Activated T-cell treated with anti-CD3 and anti-CD28 coated beads, Interleukin-2, amount 50 U/mL, for 72 hours (primary cell): ENCODE measurements at places on chromosomes 13 and 19.

- DNase-seq: no peak
These were observed 25.0 kb downstream of the ENOX1 start for GRCh38 chr13:43761616-43762315.

DNA sequence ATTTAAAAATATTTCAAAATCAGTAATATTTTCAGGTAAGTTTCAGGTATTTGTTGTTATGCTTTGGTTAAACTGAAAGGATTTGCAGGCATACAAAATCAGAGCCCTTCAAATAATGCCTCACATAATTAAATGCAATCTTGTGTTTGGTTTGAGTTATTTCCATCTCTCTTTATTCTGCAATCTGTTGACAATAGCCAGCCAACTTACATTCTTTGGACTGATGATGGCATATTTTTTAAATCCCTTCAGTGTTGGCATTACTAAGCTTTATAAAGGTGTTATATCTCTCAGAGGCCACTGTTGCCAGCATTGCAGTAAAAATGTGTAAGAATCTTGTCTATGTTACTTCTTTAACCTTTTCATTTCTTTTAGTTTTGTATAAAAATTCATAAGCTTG is 257.2 kb upstream of the RFC3 start:
- DNase-seq: no peak

DNA sequence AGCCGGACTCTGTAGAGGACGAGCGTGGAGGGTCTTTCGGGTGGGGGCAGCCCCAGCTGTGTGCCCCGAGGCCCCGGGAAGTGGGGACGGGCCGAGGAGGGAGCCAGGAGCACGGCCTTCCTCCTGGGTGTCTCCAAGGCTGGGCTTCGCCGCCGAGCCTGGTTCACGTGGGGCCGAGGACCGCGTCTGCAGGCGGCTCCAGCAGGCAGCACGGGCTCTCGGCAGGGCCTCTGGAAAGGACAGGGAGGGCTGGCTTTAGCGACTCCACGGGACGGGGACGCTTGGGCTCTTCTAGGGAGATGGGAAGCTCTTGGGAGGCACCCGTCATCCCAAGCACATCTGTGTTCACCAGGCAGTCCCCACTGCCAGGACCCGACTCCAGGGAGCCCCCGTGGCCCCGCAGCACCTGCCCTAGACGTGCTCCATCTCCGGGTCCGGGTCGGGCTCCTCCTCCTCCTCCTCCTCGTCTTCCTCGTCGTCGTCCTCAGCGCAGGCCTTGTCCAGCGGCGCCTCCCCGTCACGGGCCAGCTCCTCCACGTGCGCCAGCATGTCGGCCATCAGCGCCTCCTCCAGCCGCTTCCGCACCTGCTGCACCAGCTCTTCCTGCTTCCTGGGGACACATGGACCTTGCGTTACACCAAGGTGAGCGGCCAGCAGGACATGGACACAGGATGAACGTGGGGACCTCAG is 9.9 kb upstream of the MEX3D start:
- DNase-seq: no peak

DNA sequence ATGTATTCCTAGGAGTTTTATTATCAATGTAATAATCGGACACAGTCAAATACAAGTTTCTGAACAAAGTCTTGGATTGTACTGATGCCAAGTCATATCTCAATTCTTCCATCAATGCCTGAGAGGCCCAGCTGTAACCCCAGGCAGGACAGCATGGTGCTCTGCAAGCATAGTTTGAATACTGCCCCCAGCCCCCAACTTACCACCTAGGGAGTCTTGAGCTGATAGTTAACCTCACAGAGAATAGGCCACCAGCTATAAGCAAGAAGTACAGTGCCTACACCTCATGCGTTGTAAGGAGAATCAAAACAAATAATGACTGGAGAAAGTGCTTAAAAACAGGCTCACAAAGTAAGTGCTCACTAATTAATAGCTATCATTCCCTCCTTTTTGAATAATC is 2.7 kb downstream of the PROSER1 start:
- DNase-seq: no peak

DNA sequence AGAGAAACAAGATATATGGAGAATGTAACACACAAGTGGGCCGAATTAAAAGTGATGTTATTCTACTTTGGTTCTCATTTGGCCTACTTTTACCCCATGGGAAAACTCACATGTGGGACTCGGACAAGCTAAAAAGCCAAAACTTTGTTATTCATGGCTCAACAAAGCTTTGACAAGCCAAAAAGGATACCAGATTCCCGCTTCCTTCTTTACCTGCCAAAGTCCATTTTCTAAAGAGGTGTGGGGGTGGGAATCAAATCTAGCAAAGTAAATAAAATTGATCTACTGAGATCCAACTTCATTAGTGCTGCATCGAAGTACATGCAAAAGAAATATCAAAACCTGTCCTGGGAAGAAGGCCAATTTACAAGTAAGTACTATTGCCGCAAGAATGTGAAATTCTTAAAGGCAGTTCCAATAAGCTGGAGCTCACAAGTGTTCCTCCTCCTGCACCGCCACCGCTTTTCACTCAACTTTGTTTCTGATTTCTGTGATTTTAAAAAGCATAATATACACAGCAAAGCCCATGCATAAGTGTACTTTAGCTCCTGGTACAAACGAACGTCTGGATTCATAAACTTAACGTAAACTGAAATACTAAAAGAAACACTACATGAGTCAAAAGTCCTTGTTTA is 1.1 kb downstream of the LNX2 start:
- no peak for DNase-seq
